ENCODE measurements at places on chromosomes 11 and 22.

- DNase-seq: no peak
Measured at GRCh38 chr22:39600491-39601179, 30.1 kb downstream of the CACNA1I start.

DNA sequence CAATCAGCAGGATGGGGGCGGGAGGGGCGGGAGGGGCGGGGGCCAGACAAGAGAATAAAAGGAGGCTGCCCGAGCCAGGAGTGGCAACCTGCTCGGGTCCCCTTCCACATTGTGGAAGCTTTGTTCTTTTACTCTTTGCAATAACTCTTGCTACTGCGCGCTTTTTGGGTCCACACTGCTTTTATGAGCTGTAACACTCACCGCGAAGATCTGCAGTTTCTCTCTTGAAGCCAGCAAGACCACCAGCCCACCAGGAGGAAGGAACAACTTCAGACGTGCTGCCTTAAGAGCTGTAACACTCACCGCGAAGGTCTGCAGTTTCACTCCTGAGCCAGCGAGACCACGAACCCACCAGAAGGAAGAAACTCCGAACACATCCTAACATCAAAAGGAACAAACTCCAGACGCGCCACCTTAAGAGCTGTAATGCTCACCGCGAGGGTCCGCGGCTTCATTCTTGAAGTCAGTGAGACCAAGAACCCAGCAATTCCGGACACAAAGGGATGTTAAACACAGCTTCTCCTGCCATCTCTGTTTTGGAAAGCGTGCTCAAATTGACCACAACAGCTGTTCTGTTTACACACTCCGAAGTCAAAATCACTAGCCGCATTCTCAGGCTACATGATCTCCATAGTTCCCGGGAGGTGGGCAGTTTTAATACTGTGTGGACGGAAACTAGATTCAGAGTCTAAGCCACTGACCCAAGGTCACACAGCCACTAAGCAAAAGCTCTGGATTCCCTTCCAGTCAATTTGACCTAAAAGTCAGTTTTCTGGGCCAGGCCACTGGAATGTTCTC, 11.9 kb downstream of the PLAAT2 start:
- DNase-seq: no peak

DNA sequence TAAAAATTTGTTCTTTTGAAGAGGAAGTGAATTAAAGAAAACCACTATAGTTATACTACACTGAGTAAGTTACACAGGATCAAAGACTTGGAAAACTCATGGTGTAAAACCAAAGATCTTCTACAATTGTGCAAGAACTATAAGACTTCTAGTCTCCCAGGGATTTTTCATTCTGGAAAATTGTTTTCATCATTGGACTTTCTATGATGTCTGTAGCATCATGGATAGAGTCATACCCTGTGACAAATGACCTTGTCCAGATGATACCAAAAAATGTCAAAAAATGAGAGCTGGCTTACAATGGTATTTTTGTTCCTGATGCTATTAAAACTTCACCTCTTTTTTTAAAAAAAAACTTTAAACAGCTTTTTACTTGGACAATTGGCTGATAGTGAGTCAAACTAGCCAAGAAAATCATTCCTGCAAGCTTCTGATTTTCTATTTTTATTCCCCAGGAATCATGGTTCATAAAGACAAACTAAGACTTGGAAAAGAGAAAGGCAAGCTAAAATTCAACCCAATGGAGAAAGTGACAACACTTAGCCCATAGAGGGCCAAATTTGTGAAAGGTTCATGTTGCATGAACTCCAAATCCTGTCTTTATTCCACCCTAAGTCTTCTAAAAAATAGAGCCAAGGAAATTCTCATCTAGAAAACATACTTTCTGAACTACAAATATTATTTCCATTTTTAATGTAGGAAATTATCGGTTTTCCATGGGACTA, 30.7 kb downstream of the ME3 start:
- no peak for DNase-seq

DNA sequence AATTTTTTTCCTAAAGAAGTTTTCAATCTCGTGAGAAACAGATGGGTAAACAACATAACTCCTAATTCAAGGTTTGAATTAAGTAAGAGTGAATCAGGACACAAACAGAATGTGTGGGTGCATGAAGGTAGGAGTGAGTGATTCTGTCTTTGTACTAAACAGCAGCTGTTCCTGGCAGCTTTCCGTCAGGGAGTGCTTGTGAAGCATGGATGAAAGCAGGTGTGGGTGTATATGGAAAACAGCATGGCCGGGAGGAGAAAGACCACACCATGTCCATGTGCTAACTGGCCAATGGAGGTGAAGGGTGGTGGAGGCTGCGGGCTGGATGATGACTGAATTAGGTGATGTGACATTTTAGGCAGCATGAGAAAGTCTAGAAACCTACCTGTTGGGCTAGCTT, 49.6 kb downstream of the BARX2 start:
- DNase-seq: no peak

GRCh38 chr22:42490243-42490832, 29.3 kb downstream of the RRP7A start:
- DNase-seq: no peak

DNA sequence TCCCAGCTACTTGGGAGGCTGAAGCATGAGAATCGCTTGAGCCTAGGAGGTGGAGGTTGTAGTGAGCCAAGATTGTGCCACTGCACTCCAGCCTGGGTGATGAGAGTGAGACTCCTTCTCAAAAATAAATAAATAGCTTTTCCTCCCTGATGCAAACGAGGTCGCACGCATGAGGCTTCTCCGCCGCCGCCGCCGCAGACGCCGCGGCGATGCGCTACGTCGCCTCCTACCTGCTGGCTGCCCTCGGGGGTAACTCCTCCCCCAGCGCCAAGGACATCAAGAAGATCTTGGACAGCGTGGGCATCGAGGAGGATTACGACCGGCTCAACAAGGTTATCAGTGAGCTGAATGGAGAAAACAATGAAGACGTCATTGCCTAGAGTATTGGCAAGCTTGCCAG, 20.0 kb upstream of the RAB39A start:
- DNase-seq: no peak

GRCh38 chr22:45757068-45757467, 85.4 kb downstream of the ATXN10 start:
- no peak for DNase-seq

GRCh38 chr22:36329254-36330078, 58.3 kb downstream of the MYH9 start:
- peak; percentile 64 for DNase-seq

DNA sequence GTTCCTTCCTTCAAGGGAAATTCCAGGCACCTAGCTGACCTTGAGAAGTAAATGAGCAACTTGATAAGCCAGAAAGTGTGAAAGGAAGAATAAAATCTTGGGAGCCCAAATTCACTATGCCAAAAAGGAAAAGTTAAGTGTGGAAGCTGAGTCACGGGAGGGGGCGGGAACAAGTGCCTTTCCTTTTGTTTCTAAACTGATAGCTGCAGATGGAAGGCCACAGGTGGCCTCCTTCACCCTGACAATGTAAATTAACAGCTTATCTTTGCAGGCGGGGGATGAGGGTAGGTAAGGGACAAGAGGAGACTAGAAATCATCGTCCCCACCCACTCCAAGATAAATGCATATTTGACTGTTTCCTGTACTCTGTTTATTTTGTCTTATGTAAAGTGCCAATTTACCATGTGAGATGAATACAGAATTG, 36.4 kb upstream of the TREH start:
- DNase-seq: no peak

GRCh38 chr11:59669611-59670009, 773 bp upstream of the PATL1 start:
- DNase-seq: no peak

GRCh38 chr11:19562156-19562555, 150.5 kb upstream of the NAV2 start:
- no peak for DNase-seq
